ENCODE measurements at places on chromosomes 16 and 17.

GRCh38 chr16:73000020-73000906, 47.7 kb downstream of the ZFHX3 start:
- no peak for DNase-seq

DNA sequence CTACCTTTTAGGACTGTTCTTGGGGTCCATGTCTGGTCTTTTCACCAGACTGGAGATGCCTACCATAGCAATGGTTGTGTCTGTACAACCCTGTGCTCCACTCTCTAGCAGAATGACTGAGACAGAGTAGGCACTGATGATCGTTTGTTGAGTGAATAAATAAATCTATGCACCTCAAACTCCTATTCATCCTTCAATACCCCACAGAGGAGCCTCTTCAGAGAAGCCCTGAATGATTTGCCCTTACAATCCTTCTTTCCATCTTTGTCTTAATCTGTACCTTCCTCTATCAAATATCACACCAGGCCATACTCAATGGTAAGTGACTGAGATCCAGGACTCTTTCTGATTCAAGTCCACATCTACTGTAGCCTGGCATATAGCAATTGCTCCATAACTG, 23.3 kb downstream of the PIMREG start:
- DNase-seq, result no peak

- no peak for DNase-seq
Measured at GRCh38 chr17:38685491-38685890, 10.7 kb upstream of the EPOP start.

- no peak for DNase-seq
Measured at GRCh38 chr16:57725554-57725953, 10.0 kb upstream of the KATNB1 start.

- no peak for DNase-seq
Measured at GRCh38 chr16:58767581-58767980, 33.5 kb upstream of the GOT2 start.

- no peak for DNase-seq
Measured at GRCh38 chr16:66300501-66300900, 66.0 kb upstream of the CDH5 start.

GRCh38 chr16:22123759-22124490, 31.6 kb downstream of the VWA3A start:
- DNase-seq, result peak; percentile 71

DNA sequence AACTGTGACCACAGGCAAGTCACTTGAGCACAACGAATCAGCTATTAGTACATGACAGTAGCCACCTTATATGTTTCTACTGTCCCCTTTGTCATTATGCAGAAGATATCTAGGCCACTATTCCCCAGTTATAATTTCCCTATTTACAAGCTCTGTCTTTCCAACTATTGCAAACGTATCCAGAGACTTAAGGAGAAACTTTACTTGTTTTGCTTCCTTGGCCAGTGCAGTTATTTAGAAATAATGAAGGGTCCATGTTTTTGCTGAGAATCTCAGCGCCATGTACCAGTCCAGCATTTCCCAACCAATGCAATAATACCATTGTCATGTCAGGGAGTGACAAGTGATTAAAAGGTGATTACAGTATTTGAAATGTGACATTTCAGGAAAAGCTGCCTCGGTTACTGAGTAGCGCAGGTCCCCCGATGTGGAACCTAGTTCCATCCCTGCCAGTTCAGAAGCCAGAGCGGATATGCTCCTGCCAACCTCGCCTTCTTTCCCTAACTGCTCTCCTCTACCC, 743 bp downstream of the ZNF624 start:
- DNase-seq, result no peak

- no peak for DNase-seq
Measured at GRCh38 chr17:66595893-66596292, 239.0 kb upstream of the CACNG5 start.

GRCh38 chr17:63483038-63483437, 6.2 kb downstream of the ACE start:
- peak; percentile 65 for DNase-seq

Data from H7 (cell line).